Smooth muscle cell of the umbilical artery (primary cell): ENCODE measurements at places on chromosomes 13 and 19. TPM values are rescaled to one million over a fixed set of nuclear protein-coding genes. Genes with fewer than 3 reads are reported as not detected.

RXFP2 gene
- not detected in 2 replicates for total RNA-seq

ZNF20 gene
- 5.6 and 5.9 TPM in 2 replicates for total RNA-seq

PDE4C gene
- 1.4 and 4.2 TPM in 2 replicates for total RNA-seq

SLC7A10 gene
- not detected in 2 replicates for total RNA-seq
